ENCODE measurements at places on chromosomes 2 and 18.
A peak's percentile ranks its signal among the peaks of the same experiment; 100 is the strongest.

DNA sequence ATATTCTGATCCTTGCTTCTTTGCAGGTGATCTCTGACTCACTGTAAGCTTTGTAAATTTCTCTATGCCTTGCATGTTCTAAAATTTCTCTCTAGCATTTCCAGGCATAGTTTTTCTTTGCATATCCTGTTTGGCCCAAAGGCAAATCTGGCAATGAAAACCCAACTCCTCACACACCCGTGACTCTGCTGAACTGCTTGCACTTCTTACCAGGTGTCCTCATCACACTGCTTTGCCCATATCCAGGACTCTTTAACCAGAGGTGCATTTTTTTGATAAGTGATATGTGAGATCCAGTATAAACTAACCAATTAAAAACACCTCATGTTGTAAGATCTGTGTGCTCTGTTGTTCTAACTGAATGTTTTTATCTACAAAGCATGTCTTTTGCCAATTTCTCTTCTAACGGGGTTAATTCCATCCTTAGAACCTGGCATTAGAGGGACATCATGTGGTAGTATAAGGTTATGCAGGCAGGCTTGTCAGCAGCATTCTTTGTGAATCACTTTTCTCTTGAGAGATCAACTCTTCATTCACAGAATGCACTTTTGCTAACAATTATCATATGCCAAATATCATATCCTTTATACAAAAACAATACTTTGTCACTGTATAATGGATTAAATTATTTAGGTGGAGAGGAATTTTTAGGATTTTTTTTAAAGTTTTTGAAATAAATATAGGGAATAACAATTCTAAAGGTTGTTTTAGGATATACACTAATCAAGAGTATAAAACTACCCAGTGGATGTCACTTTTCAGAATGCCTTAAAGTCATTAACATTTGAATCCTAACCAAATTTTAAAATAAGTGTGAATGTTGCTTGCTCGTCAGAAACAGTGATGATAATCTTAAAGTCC is 20.8 kb upstream of the TMX3 start:
- DNase-seq, result no peak

DNA sequence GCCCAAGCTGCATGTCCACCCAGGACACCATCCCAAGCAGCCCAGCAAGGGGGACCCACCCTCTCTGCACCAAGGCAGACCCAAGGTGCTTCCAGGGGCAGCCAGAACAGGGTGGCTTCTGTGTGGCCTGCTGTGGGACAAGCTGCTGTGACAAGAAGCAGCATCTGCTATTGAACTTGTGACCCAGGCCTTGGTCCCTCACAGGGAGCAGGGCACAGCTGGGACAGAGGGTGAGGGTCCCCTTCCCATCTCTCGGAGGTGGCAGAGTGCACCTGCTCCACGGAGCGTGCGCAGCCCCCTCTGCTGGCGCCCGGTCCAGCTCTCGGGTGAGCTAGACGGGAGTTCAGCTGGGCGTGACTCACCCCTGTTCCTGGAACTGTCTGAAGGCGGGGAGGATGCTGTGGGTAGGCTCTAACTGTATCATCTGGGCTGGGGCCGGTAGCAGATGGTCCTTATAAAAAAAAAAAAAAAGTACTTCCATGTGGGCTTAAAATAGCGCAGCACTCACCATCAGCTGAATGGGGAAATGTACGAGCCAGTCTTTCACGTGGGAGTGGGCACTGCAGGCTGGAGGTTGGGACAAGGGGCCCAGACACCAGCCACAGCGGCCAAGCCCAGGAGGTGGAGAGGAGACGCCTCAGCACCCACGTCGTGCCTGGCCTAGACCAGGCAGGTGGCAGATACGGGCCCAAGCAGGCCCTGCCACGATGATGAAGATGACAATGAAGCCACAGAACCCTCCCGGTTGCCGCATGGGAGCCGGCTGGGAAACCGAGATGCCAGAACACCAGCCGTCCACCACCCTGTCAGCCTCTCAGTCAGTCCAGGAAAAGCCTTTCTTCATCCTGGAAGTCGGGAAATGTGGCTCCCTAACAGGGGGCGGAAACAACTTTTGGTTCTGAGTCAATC is 136.8 kb upstream of the ID2 start:
- DNase-seq, result no peak

DNA sequence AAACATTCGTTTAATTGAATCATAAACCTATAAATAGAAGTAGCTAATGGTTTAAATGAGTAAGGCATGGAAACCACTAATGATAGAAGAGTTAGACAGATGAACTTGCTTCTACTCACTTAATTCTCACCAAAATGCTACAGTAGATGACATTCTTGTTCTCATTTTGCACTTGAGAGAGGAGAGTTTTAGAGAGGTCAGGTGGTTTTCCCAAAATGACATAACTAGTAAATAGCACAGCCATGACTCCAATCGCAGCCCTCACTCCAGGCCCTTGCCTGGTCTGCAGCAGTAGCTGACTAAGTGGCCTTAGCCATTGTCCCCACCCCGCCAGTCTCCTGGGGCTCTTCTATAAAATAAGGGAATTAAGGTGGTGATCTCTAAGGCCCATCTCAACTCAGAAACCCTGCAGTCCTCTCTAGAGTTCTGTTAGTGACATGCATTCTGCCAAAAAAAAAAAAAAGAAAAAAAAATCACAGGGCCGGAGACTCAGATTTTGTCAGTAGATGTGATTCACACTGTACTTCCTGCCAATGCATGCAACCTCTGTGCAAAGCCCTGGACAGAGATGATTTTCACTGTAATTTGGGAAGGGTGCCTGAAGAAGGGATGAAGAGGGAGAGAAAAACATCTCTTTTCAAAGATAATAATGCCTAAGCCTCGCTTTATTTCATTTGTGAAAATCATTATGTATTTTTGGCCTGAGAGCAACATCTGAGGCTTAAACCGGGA is 221.8 kb downstream of the ANAPC1 start:
- no peak for DNase-seq

DNA sequence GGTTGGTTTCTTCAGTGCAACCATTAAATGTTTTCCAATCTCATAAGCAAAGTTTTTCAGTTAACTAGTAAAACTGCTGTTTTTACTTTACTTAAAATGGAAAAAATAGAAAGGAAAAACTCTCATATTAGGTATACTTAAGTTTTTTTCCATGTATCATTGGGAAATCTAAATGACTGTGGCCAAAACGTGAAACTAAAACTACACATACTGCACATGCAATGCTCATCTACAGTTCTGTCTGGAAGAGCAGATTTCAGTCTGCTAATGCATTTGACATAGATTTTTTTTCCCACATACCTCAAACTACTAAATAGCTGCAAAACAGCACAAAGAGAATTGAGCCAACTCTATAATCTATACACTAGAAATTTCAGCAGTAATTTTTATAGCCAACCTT is 62.6 kb downstream of the COL5A2 start:
- no peak for DNase-seq

- DNase-seq, result no peak
Measured at GRCh38 chr2:65353046-65353445, 79.4 kb downstream of the SPRED2 start.

GRCh38 chr18:8468921-8469335 is 140.3 kb upstream of the RAB12 start:
- DNase-seq, result peak; percentile 69

DNA sequence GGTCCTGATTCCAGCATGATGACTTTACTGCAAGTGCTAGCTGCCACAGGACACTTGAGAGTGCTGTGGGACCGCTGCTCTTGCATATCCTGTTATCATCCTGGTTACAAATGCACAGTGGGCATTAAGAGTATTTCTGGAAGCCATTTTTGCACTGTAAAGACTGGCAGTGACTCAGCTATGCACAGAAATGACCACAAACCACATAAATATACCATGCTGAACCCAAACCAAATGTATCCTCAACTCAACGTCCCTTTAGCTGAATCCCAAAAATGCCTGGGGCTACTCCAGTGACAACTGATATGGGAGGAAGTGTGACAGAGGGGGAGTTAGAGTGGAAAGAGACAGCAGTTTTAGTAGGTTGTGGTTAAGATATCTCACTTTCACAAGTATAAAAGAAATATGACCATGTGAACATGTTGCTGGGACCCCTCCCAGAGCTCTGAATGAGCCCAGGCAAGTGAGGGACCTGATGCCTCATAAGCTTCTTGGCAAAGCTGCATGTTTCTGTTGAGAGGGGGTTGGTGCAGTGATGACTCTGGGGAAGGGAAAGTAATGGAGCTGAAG is 37.3 kb downstream of the RHBDD1 start:
- DNase-seq, result no peak

DNA sequence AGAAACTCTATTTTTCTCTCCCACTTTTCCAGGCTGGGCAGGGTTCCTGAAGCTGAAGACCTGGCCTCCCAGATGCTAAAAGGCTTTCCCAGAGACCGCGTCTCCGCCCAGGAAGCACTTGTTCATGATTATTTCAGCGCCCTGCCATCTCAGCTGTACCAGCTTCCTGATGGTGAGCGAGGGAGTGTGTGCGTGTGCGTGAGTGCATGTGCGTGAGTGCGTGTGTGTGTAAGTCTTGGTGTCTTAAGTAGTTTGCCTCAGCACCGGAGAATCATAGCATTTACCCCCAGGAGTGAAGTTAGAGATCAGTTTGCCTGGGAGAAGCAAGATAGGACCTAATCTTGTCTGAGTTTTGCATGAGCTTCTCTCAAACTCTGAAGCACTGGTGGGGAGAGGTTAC is 73.7 kb downstream of the CDK15 start:
- no peak for DNase-seq

DNA sequence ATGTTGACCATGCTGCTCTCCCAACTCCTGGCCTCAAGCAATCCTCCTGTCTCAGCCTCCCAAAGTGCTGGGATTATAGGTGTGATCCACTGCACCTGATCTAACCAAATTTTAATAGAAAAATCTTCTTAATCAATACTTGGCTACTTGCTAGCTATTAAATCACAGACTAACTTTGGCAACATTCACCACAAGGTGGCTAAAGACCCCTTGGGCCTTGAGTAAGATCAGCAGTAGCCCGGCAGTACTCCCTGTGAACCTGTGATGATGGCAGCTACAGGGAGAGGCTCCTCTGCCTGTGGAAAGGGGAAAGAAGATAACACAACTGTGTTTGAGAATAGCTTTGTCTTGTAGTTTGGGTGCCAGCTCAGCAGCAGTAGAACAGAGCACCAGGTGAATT is 102.9 kb downstream of the SLC39A10 start:
- DNase-seq, result no peak

DNA sequence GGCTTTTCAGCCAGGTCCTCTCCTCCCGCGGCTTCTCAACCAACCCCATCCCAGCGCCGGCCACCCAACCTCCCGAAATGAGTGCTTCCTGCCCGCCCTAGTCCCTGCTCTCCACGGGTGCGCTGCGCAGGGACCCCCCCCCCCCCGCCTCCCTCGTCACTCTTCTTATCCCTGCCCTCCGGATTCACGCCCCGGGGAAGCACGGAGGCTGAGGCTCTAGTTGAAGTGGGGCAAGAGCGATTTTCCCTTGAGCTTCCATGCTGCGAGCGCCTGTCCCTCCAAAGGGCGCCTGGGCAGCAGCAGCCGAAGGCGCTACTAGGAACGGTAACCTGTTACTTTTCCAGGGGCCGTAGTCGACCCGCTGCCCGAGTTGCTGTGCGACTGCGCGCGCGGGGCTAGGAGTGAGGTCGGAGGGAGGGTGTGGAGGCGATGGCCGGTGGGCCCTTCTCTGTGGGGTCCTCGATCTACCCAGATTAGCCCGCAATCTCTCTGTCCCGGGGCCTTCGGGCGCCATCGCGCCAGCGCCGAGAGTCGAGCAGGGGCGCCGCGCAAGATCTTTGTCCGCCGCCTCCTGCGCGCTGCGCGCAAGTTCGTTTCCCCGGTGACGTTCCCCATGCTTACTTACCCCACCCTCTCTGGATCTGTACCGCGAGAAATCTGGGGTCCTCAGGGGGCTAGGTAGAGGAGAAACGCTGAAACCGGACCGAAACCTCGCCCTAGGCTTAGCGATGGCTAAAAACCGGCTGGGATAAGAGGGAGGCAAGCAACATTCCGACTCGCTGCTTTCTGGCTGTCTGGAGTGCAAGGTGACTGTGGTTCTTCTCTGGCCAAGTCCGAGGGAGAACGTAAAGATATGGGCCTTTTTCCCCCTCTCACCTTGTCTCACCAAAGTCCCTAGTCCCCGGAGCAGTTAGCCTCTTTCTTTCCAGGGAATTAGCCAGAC is 677 bp downstream of the GAD1 start:
- DNase-seq, result no peak

GRCh38 chr2:182113334-182113733 is 127.7 kb downstream of the PPP1R1C start:
- DNase-seq, result no peak

DNA sequence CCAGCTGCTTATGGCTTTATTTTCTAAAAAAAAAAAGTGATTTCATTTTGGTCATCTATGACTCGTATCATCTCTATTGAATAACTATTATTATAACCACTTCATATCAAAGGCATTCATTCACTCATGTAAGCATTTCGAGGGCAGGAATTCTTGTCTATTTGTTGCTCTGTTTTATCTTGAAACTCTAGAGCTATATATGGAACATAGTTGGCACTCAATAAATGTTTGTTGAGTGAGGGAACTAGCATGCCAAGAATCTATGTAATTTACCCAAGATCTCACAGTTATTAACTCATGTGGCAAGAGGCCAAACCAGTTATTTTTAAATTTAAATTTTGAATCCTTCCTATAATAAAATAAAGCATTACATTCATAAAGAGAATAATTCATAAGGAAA is 470.1 kb downstream of the TMX3 start:
- no peak for DNase-seq

DNA sequence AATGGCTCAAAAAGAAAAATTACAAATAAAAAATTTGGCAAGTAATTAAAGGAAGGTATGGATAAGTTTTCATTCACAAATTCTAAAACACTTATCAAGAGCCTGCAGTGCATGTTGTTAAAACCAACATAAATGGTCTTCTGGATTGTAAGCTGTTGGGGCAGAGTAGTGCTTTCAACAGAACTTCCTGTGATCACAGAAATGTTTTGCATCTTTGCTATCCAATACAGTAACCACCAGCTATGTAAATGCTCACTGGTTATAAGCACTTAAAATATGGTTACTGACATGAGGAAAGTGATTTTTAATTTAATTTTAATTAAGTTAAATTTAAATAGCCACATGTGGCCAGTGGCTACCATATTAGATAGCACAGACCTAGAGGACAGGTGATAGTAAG is 133.1 kb downstream of the NBAS start:
- no peak for DNase-seq

GRCh38 chr2:200177971-200178911 is 128.3 kb upstream of the SPATS2L start:
- DNase-seq, result no peak

DNA sequence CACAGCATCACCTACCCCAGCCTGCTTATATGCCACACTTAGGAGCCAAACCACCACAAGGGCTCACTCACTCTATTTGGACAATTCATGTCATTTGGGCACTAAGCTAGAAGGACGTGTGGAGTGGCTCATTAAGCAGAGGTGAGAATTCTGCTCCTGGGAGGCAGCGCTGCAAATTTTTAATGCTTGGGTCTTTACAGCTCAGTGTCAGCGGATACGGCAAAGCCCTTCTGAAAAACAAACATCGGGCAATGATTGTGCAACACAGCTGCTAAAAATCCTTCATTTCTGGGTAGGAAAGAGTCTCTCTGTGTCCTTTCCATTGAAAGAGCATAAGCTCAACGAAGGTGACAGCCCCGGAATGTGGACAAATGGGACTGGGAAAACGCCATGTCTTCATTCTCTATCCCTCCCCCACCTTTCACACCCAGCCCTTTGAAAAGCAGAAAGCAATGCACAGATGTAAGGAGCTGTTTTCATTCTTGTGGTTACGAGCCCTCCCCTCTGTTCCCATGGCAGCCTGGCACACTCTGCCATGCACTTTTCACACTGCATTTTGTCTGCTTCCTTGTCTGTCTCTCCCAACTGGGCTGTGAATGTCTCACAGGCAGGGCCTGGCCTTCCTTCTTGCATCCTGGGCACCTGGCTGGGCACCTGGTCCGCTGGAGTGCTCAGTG is 16.0 kb downstream of the TMEM177 start:
- DNase-seq, result no peak
